Esophagus squamous epithelium (tissue), 5 donors: ENCODE measurements at places on chromosomes 5 and 9.

DNA sequence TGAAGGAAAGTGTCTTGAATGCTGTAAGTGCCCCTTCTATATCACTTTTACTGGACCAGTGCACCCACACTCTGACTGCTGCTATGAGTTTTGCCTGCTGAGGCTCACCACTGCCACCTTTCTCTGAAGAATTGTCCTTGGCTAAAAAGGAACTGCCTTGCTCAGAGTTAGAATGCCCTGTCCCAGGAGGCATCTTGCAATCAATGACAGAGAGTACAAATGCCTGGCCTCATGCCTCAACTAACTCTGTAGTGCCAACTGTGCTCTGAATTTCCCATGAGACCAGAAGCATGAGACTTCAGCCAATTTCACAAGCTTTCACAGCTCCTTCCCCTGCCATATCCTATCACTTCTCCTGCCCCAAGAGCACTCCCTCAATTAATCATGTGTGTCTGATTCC, 569.7 kb downstream of the ZNF608 start:
- no peak for DNase-seq

- DNase-seq, result no peak
These were observed 34.6 kb downstream of the HACD4 start for GRCh38 chr9:20996809-20997208.

- DNase-seq, result no peak
These were observed 40.0 kb upstream of the CDH6 start for GRCh38 chr5:31153521-31153920.

DNA sequence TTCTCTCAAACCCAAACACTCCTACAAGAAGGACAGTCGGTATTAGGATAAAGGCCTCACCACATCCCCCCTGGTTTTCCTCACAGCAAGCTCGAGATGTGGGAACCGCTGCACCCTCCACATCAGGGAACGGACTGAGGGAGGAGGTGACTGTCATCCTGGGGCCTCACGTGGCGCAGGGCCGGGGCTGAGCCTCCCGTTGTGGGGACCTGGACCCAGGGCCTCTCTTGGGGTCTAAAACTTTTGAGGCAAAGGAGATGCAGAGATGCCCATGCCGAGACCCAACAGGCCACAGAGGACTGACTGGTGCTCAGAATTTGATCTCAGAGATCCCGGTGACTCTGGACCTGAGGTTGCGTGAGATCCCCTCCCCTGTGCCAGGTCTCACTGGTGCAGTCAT, 72.7 kb downstream of the MRPL36 start:
- DNase-seq, result no peak

DNA sequence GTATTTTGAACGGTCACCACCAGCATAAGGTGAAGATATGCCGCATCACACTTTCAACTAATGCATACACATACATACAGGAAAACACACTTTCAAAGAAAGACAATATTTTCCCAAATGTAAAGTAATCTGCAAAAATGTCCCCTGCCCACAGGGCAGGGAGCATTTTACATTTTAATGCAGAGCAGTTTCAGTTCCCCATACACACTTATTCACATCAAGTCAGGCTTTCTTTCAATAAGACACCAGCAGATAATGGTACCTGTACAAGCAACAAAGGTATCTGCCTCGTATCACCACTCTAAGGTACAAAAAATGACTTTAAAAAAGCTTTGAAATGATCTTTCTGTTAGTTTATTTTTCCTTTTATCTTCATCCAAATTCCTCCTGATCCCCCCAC, 247.1 kb upstream of the CCNG1 start:
- no peak for DNase-seq

DNA sequence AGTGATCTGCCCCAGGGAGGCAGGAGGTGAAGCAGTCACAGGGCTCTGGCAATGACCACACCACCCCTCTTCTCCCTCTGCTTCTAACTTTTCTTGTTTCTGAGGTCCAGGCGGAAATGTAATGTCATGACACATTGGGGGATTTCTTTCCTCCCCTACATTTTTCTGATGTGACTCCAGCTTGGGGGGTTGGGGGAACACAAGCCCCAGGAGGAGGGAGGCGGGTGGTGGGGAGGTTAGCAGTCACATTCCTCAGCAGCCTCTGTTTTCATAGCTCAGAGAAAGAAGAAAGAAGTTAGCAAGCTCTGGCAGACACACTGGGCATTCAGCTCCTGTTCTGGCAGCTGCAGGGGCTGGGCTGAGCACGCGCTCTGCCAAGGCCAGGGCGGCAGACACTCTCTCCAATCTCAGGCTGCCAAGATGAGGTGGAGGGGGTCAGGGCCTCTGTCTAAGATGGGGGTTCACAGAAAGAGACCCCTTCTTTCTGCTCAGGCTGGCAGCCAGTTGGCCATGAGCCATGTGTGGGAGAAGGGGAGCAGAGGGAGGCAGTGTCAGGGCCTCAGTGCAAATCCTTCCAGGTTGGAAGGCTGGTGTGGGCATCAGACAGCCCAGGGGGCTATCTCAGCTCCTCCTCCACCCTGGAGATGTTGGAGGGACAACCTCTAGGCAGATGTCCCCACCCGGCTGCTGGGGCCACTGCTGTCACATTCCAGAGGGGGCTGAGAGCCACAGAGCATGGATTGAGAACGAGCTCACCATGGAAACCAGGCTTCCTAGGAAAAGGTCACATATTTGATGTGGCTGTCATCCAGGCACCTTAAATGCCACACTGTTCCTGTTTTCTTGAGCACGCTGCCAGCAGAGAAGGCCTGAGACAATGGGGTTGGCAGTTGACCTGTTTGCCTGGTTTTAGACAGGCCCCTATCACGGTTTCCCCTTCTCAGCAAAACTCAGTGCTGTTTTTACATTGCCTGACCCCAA, 20.1 kb upstream of the PFDN1 start:
- no peak for DNase-seq

DNA sequence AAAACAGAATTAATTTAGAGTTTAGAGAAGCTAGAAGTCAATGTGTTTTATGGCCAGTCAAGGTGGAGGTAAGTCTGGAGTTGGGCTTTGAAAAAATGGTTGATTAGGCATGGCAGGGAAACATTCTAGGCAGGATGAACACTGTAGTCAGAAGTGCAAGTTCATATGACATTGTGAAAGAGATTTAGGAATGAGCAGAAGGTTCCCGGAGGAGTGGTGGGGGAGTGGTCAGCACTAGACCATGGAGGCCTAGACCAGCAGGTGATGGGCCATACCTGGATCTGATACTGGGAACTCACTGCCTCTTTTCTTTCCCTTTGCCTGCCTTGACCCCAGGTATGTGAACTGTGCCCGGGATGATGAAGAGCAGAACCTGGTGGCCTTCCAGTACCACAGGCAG, 16.6 kb downstream of the PRDM9 start:
- no peak for DNase-seq

DNA sequence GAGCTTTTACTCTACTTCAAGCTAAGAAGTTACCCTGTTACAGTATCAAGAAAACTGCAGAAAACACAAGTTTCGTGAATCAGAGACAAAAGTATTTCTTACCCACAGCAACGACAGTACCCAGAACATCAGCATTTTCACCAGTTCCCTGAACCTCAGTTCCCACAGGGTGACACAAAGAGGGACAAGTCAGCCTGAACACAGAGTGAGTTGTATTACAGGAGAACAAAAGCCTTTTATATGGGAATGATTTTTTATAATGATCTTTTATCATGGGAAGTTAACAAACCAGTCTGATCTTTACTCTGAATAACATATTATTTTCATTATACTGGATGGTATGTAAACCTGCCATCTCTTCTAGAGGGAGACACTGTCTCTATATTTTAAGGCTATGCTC, 139.0 kb upstream of the ITGA1 start:
- no peak for DNase-seq

GRCh38 chr9:116133163-116133562, 20.4 kb upstream of the PAPPA start:
- no peak for DNase-seq

- no peak for DNase-seq
These were observed 365.1 kb upstream of the NUDT12 start for GRCh38 chr5:103927739-103928138.

DNA sequence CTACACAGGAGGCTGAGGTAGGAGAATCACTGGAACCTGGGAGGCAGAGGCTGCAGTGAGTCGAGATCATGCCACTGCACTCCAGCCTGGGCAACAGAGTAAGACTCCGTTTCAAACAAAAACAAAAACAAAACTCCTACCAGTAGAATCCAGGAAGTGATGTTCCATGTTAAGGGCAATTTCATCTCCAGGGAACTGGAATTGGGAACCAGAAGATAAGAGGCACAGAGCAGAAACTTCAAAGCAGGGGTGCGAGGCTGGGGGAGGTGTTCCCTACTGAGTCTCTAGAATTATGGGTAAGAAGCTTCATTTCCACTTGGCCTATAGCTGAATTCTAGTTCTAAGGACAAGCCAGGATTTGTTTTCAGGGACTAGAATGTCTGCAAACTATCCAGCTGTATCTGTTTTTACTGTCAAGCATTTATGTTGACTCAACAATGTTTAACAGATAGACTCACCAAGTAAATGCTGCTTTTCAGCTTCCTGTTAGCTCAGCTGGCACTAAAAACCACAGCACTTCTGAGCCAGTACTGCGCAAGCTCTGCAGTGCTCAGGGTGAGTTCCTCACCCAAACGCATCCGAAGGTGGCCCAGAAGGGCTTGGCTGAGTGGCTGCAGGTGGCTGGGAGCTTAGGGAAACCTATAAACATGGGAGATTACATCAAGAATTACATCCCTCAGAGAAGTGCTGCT, 320.1 kb downstream of the MTRR start:
- DNase-seq, result no peak

- no peak for DNase-seq
These were observed 33.3 kb upstream of the SPATA31D4 start for GRCh38 chr9:81894891-81895290.

GRCh38 chr5:106680330-106680729, 990.4 kb downstream of the EFNA5 start:
- no peak for DNase-seq

GRCh38 chr5:4571248-4571948, 568.7 kb upstream of the ADAMTS16 start:
- no peak for DNase-seq

DNA sequence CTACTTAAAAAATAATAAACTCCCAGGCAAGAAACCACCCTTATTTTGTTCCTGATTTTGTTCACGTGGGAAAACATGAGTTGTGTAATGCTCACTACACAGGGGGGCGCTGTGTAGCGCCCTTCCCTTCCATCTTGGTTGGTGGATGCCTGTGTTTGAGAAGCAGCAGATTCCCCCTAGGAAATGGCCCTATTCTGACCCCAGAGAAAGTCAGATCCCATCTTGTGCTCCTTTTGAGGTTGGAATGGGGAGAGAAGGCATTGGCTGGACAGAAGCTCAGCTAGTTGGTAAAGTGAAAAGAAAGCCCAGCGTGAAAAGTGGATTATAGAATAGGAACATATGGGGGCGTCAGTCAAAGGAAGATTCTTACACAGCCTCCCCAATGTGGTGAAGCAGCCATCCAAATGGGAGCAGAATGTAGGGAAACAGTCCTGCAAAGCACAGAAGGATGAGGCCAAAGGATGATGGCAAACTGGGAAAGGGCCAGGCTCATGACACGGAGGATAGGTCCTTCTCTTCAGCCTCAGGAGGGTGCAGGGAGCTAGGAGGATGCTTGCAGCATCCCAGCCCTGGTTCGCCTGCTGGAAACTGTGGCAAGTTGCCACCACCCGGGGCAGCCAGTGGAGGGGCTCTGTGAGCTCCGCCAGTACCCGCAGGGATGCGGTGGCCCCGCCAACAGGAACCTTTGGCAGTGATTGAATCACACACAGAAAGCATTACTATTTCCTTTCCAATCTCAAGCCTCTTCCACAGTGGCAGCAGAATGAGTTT, 314.2 kb upstream of the DAP start:
- no peak for DNase-seq

DNA sequence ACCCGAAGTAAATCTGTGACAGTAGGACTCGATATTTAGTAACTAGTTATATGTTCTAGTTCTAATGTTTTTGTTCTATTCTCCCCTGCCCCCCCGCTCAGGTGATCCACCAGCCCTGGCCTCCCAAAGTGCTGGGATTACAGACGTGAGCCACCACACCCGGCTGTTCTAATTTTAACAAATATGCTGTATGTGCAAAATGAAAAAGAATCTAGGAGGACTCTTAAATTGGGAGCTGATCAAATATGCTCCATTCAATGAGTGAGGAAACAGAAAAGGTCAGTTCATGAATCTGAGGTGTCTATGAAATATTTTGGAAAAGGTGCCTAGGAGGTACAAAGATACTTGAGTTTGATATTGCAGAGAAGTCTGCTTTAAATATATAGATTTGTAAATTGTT, 16.8 kb downstream of the CENPK start:
- DNase-seq, result no peak

DNA sequence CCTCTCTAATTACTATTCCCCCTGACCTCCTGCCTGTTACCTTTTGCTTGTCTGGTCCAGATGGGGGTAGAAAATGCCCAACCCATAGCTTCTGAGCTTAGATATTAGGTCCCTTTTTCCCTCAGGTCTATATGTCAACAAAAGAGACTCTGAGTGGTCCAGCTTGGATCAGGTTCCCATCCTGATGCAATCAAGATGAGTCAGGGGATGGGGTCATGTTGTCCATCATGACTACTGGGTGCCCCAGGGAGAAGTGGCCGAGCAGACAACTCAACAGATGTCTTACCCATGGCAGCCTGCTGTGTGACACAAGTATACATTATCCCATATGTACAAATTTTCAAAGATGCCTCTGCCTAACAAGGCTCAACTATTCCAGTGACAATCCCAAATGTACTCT, 9.1 kb upstream of the ANKH start:
- no peak for DNase-seq

GRCh38 chr5:167573370-167574127, 717.9 kb upstream of the WWC1 start:
- DNase-seq, result no peak

DNA sequence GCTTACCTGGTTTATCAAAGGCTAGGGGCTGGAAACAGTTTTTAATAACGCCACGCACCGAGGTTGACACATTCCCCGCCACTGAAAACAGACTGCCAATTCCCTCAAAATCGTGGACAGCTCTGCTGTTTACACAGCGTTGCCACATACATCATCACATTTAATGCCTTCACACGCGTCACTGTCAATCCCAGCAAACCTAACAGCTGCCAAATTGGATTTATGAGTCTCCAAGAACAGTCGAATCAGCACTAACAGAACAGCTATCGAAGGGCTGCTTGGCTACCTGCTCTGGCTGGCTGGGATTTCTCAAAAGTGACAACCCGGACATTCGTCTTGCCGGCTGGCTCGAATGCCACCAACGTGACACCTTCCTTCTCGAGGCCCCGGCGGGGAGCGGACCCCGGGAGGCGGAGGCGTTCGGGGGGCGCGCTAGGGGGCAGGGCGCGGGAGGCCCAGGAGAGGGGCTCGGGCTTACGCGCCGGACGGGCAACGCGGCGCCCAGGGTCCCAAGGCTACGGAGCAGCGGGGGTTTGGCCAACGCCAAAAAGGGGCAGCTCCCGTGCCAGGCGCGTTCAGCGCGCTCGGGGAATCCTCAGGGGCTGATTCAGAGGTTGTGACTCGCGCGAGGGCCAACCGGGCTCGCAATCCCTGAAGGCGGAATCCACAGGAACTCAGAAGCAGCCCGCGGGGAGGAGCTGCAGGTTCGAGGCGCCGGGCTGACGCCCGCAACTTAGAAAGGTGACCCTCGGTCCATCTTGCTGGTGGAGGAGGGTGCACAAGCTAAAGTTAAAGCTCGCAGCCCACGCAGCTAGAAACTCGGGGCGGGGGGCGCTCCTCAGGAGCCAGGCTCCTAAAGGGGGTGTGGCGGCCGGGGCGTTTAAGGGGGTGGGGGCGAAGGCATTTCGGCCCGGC, 1.2 kb downstream of the CDC14B start:
- DNase-seq, result no peak
